ENCODE measurements at places on chromosomes 12 and 14.

DNA sequence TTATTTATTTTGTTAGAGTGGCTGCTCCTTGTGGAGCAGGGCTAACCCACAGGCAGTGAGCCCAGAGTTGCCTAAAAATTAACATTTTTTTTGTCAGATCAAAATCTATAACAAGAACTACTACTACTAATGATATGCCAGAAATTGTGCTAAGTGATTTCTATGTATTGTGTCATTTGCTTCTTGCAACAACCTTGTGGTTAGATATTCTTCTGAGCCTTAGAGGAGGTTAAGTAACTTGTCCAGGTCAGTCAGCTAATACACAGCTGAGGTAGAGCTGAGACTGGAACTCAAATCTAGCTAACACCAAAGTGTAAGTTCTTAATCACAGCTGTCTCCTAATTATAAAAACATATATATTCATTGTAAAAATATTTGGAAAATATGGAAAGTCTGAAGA lies 29.8 kb downstream of the CFL2 start:
- DNase-seq = no peak

DNA sequence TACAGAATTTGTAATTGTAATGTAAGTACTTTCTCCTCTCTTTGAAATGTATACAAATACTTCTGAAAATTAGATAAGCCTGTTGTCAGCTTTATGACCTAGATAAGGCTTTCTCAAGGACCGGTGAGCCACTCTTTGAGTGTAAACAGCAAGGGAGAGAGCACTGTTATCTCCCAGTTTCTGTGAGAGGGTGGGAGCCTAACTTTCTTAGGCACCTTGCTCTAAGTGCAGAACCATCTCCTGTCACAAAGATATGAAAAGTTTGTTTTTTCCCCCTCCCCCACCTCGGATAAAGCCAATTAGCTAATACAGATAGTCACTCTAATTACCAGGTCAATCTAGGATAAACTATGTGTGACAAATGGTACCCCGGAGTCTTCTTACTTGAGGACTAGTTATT lies 35.8 kb downstream of the CAPS2 start:
- DNase-seq = no peak

DNA sequence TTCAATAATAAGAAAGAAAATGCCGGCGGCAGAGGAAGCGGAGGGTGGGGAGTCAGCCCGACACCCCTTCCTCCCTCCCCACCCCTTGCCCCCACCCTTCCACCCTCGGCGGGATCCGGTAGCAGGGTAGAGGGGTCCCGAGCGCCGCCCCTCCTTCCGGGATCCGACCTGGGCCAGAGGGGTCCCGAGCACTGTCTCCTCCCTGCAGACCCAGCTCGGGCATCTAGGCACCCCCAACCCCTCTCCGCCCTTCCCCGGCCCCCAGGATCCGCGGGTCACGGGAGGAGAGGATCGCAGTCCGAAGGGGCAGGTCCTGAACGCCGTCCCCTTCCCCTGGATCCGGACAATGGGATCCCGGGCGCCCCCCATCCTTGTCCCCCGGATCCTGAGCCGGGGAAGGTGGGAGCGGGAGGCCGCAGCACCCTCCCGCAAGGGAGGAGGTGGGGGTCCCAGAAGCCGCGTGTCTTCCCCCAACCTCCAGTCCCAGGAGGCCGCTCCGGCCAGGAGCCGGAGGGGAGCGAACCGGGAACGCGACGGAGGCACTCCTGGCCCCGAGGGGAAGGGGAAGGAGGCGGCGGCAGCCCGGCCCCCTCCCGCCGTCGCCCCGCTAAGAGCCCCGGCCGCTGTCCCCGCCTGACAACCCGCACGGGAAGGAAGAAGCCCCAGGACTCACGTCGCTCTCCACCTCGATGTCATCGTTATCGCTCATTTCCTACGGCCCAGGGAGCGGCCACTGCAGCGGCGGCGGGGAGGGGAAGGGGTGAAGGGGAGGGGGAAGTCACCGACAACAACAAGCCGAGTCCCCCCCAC lies 481 bp downstream of the MAX start:
- no peak for DNase-seq

DNA sequence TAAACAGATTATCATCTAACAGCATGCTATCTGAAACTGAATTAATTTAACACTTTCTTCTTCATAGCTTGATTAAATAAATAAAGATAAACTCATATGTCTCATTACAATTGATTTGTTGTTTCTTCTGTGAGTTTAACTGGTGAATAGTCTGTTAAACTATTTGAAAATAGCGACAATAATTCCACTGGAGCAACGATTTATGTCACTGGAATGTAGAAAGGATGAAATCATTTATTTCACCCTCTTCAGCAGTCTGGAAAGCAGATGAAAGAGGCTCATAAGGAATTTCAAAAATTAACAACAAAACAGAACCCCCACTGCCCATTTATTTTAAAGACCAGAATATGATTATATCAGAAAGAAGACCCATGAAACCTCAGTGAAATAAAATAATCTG lies 1165.1 kb upstream of the USP15 start:
- no peak for DNase-seq

GRCh38 chr14:73842851-73843250 lies 8.8 kb upstream of the PTGR2 start:
- no peak for DNase-seq

GRCh38 chr12:44774815-44775411 lies 101.2 kb downstream of the NELL2 start:
- no peak for DNase-seq

DNA sequence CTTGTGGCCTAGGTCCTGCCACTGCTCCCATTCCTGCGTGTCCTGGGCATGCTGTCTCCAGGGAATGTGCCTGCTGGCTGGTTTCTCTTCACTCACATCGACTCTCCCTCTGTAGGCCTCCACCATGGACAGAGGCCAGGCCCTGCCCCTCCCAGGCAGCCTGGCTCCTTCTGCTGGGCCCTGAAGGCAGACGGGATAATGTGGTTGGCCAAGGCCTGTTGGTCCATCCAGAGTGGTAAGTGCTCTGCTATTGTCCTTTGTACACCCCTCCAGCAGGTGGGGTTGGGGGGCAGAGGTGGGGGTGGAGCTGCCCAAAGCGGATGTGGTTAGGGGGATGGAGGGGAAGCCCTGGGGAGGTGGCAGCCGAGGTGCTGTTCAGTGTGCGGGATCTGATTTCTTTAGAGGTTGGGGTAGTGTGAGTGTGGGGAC lies 9.5 kb upstream of the NR4A1 start:
- no peak for DNase-seq

GRCh38 chr14:68979722-68980451 lies 785 bp upstream of the ACTN1 start:
- no peak for DNase-seq

GRCh38 chr12:15208140-15208539 lies 13.1 kb downstream of the RERG start:
- no peak for DNase-seq

- peak; percentile 35 for DNase-seq
These were observed at the start of gene ESRRB for GRCh38 chr14:76375947-76376404. Gene ESRRB (plus strand): TSS chr14:76376137. CDS start chr14:76376402, 265 bp downstream.

GRCh38 chr12:94190623-94191022 lies 42.2 kb downstream of the PLXNC1 start:
- no peak for DNase-seq

DNA sequence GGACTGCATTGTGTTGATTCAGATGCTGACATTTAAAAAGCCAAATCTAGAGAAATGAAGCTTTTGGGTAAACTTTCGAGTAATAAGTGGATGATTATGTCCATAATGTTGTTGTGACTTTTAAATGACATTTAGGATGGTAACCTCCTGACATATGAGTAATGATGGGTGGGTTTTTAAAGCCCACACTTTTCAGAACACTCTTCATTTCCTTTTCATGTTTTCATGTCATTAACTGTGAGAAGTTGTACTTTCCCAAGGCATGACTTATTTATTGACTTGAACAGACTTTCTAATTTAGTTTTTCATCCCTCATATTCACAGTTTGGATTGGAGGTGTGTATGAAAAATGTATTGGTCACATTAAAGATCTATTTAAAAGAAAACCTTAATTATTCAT lies 35.5 kb downstream of the RGS6 start:
- DNase-seq = no peak

DNA sequence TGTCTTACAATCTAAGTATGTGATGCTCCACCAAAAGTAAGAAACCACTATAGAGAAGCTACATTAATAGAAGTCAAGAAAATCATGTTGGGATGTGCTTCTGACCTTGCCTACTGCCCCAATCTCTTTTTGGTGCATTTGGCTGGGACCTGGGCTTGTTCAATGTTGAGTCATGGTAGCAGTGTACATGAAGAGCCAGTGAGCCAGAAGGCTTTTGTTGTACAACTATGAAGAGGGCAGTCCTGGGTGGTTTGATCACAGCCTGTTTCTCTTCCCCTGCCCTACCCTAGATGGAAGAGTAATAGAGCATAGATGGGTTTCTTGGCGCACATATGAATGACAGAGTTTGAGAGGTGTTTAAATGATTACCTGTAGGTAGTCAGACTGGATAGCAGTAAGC lies 56.4 kb downstream of the UBR7 start:
- no peak for DNase-seq

DNA sequence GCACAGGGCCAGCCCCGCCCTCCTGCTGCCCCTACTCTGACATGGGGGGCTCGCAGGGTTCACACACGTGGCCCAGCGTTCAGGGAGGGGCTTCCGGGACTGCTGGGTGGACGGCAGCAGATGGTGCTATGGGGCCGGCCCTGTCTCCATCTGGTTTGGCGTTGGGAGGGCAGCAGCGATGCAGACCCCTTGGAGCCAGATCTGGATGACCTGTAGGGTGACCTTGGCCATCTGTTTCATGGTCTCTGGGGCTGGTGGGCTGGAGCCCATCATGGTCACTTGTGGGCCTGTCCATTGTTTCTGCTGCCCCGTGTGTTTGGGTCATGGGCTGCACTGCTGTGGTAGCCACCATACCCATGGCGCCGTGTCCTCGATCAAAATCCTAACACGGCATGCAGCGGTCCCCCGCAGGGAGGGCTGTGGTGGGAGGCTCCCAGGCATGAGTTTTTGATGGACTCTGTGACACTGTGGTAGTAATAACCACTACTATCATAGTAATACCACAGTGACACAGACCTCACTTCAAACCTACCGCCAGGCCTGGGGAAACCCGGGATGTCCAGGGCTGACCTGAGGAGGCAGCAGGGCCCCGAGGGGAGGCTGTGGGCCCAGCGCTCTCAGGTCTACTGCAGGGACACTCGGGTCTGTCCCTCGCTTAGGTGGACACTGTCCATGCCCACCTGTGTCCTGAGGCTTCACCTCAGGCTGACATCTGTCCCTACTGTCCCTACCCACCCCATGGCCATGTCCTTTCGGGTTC lies 359.4 kb downstream of the TMEM121 start:
- DNase-seq = no peak

DNA sequence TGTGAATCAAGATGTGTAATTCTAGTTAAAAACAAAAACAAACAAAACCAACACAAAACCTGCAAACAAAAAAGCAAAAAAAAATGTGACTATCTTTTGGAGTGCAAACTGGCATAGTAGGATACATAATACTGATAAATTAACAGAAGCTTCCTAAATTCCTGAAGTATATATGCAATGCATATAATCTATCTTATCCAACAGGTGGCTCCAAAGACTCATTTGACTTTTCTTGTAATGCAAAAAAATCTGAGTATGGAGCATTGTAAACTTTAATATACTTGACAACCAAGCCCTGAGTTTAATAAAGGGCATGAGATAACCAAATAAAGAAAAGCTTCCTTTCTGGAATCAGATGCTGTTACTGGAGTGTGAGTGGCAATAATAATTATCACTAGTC lies 1003.6 kb downstream of the FSCB start:
- DNase-seq = no peak

- no peak for DNase-seq
These were observed 161.1 kb downstream of the PPFIA2 start for GRCh38 chr12:81597928-81598604.

DNA sequence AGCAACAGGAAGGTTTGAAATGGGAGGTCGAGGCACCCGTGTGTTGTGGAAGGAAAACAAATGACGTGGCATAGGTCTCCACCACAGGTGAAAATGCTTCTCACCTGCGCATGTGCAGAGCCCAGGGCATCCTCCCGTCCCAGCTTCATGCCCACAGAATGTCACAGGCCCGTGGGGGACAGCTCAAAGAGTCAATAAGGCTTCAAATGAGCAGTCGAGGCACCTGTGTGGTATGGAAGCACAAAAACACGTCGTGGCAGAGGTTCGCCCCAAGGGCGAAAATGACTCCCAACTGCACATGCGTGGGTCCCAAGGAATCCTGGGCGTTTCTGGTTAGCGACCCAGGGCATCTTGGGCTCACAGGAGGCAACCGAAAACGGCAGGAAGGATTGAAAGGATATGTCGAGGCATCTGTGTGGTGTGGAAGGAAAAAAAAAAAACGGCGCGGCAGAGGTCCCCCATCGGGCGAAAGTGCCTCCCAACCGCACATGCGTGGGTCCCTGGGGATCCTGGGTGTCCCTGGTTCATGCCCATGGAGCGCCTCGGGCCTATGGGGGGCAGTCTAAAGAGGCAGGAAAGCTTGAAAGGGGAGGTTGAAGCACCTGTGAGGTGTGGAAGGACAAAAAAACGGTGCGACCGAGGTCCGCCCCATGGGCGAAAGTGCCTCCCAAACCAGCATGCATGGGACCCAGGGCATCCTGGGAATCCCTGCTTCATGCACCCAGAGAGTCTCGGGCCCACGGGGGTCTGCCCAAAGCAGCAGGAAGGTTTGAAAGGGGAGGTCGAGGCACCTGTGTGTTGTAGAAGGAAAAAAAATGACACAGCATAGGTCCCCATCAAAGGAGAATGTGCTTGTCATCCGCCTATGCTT lies 578.5 kb downstream of the ALG10 start:
- DNase-seq = no peak

DNA sequence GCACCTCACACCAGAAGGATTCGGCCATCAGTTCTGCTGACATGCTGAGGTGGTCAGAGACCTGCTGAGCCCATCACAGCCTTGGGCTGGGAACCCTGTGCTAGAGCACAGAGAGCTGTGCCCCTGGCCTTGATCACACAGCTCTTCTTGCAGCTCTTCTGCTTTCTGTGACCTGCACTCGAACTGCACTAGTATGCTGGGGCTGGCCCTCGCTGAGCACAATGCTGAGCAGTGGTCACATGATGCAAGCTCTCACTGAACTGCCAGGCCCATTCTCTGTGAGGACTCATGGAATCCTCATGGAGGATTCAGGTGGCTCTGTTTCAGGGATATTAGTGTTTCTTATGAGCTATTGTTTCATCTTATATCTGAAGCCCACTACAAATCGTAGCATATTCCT lies 22.5 kb downstream of the FBXO21 start:
- no peak for DNase-seq

GRCh38 chr12:19597167-19598026 lies 158.1 kb downstream of the AEBP2 start:
- DNase-seq = no peak

DNA sequence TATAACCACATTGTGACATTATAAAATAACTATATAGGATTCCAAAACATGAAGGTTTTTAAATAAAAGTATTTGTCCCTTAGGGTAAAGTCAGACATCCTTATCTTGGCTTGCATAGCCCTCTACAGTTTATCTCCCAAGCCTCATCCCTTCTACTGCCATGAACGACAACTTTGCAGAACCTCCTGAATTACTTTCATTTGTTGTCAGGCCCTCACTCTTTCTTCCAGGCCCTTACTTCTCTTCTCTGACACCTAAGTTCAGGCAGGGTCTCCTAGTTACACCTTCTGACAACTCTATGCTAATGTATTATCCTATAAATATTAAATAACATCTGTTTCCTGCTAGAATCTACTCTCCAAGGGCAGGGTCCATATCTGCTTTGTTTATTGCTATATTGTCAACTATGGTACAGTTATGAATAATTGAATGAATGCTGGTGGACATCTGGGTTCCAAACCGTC lies 115.7 kb upstream of the MDM1 start:
- DNase-seq = no peak

- DNase-seq = no peak
These were observed 85.8 kb downstream of the EXOC5 start for GRCh38 chr14:57182760-57183503.

- DNase-seq = no peak
These were observed 448.6 kb downstream of the FUT8 start for GRCh38 chr14:65860956-65861611.
